Large intestine (tissue), 12 donors: ENCODE measurements at places on chromosomes 1 and 21.

- DNase-seq: no peak
Observed at GRCh38 chr1:226762055-226762454, 23.0 kb upstream of the ITPKB start.

DNA sequence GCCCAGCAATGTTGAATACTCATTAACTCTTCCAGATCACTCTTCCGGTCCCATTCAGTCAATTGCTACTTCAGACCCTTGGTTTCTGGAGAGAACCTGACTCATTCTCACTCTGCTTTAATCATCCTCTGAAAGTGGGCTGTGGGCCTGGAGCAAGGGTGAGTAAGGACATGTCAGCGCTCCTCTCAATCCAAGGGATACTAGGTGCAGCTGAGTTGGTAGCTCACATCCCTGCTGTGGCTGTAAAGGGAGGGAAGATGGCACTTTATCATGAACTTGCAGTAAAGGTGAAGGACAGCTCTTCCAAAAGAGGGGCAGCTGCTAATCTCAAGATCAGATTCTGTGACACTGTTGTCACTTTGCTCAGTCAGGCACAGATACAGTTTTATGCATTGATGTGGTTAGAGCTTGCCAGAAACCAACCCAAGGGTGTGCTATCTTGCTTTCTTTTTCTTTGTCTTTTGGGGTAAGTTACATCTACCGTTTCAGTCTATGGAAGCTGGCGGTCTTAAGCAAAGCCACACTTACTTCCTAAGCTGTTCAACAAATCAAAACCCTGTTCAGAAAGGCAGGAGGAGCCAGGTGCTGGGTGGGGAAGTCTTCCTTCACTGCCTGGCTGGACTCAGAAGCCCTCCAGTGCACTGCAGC lies 26.5 kb upstream of the NTPCR start:
- DNase-seq: no peak

GRCh38 chr1:42759114-42759513 lies 7.7 kb downstream of the P3H1 start:
- no peak for DNase-seq

DNA sequence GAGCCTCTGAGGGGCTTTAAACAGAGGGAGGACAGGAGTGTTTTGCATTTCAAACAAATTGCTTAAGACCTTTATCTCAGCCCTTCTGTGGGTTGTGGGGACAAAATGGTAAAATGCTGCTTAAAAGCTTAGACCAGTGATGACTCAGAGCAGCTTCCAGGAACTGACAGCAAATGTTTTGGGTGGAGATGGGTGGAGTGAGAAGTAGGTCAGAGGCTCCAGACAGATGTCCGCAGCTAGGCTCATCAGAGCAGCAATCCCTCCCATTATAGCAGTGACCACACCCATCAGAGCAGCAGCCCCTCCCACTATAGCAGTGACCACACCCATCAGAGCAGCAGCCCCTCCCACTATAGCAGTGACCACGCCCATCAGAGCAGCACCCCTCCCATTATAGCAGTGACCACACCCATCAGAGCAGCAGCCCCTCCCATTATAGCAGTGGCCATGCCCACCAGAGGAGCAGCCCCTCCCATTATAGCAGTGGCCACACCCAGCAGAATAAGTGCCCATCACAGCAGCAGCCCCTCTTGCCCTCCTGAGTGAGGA lies 532.2 kb downstream of the MATN1 start:
- no peak for DNase-seq

DNA sequence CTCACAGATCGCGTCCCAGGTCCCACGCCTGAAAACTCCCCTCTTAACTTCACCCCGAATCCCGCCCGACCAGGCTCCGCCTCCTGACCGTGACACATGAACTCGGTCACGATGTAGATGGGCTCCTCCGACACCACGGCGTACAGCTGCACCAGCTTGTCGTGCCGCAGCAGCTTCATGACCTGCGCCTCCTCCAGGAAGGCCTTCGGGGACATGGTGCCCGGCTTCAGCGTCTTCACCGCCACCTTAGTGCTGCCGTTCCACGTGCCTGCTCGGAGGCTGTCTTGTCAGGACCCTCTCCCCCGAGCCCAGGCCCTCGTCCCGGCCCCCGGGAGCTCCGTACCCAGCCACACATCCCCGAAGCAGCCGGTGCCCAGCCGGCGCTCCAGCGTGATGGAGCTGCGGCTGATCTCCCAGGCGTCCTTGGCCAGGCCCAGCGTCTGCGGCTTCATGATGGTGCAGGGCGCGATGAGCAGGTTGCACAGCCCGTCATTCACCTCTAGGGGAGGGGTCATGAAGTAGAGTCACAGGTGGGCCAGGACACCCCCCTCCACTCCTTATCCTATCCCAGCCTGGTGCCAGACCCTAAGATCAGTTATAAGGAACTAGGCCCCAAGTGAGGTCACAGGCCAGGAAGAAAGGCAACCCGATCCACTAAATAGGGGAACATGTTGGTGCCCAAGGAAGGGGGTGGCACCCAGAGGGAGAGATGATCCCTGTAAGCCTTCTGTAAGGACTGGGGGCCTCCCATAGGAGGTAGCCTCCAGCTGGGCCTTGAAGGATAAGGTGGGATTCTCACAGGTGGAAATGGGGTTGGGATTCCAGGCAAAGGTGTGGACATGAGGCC lies 11.6 kb upstream of the AHDC1 start:
- DNase-seq: no peak

- no peak for DNase-seq
Observed at GRCh38 chr1:27011976-27012563, 580 bp downstream of the TENT5B start.

DNA sequence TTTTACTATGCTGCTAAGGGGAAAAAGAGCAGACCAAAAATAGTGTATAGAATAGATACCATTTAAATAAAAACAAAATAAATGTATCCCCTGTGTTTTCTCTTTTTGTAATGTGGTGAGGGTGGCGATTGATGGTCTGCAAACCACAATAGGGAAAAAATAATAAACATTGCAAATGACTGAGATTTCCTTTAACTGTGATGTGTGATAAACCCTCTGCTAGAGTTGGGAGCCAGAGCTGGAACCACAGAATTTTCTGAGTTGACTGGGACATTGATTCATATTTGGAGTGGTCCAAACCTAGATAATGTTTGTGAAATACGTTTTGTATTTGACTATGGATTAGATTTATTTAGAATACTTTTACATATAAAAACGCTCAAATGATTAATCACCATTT lies 70.6 kb upstream of the PTGFR start:
- no peak for DNase-seq

GRCh38 chr1:3891329-3891865 lies 8.7 kb downstream of the C1orf174 start:
- no peak for DNase-seq

DNA sequence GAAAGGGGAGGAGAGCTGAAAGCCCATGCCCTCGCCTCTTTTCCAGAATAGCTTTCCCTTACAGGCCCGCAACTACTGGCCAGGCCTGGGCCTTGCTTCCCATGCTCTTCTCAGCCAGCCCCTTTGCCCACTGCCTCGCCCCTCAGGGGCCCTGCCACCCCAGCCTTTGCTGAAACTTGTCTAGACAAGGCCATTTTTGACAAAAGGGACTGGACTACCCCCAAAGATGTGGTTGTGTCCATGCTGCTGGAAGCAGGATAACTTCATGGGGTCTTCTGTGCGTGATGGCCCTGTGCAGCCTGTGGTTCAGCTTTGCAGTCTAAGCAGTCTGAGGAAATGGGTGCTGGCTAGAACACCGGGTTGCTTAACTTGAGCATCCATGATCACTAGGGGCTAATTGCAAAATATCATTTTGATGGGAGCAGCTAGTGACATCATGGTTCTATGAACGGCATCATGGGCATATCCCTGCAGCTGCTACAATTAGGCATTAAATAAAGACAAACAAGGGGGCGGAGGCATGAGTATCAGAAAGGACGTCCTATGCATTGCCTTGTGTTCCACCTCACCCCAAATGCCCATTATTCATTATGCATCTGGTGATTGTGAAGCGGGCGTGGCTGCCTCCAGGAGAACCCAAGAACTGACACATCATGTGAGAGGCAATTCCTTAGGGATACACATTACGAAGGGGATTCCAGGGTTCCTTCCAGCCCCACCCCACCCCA lies 36.8 kb downstream of the NTPCR start:
- DNase-seq: no peak

GRCh38 chr1:165954940-165955339 lies 127.5 kb downstream of the UCK2 start:
- DNase-seq: peak; percentile 8

GRCh38 chr1:243483071-243483771 lies 227.4 kb downstream of the SDCCAG8 start:
- DNase-seq: no peak

GRCh38 chr1:85502171-85502570 lies 37.2 kb upstream of the DDAH1 start:
- DNase-seq: peak; percentile 46

- no peak for DNase-seq
Observed at GRCh38 chr1:177044390-177044789, 120.1 kb downstream of the ASTN1 start.

DNA sequence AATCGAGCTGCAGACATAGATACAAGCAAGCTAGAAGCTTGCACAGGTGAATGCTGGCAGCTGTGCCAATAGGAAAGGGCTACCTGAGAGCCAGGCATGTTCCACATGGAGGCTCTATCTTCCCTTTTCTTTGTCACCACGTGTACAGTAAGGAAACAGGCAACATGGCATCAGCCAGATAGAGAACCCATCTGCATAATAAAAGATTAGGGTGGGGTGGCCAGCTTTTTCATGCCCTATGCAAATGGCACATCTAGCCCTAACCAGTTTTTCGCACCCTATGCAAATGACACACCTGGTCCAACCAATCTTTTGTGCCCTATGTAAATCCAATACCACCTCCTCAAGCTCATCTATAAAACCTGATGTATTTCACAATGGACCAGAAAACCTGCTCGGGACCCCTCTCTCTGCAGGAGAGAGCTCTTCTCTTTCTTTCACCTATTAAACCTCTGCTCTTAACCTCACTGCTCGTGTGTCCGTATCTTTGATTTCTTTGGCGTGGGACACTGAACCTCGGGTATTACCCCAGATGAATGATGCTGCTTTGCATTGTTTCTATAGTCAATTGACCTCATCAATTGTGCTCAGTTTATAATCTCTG lies 93.9 kb downstream of the SLC30A10 start:
- DNase-seq: no peak

DNA sequence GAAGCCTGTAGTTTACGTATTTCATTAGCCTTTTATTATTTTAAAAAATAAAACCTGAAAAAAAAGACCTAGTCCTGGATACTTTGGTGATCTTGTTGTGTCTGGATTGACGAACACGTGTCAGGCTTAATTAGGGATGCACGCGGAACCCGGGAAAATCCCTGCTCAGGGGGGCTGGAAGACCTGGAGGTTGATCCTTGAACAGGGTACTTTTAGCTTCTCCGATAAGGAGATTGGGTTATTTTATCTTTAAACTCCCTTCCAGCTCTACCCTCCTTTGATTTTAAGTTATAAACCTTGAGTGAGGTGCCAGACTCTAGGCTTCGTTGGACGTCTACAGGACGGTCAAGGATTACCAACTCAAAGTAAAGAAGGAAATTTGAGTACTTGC lies 552 bp upstream of the ZNF691 start:
- no peak for DNase-seq

DNA sequence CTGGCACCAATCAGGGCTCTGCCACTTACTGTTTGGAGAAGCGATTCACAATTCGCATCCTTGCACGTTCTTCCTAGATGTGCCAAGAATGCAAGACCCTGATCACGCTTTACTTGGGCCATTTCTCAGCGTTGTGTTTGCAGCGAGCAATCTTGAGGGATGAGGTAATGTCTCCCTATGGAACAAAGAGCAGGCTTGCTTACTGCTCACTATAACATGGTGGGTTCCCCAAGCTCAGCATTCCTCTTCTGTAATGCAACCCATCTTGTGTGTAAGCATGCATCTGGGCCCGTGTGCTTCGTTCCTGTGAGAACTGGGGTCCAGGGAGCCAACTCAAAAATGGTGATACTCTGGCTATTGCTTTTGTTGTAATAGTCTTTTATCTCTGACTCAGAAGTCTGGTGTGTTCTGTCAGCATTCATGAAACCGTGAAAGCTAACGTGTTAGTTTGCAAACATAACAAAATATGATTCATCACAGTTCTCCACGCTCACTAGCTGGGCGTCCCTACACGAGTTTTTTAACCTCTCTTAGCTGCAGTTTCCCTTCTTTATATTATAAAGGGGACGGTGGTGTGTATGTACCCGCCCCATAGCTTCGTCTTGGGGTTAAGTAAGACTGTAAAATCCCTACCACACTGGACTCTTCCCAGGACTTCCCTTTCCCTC lies 33.3 kb downstream of the DNTTIP2 start:
- DNase-seq: peak; percentile 64
